ENCODE measurements at places on chromosomes 7 and 10.

DNA sequence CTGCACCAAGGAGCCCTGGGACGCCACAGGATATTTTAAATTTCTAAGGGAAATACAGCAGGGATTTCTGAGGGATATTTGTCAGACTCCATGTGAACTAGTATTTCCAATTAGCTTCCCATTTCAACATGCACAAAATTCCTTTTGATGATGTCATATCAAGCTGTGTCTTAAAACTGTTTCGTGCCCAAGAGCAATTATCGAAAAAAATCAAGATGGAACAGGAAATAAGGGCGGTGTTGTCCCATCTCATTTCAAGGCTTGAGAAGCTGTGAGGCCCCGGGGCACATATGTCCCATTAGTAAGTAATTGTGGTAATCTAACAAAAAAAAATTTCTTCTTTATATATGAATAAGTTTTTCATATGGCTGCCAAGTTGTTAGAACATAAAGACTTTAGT, 47.4 kb downstream of the PPP1R17 start:
- peak; percentile 69 for DNase-seq

DNA sequence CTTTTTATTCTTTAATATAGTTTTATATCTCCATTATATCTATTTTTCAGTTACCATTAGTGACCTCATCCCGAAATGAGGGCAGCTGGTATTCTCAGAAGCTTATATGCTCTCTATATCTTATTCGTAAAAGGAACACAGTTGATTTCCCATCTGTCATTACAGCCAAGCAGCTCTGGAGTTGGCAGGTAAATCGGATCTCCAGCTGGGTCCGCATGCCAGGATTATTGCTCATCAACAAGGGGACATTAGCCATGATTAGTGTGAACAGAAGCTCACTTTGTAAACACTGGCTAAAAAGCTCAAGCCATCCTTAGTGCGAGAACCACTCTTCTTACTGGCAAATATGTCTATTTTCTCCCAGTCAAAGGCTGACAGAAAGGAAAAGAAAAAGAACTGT, 180.3 kb downstream of the NPSR1 start:
- no peak for DNase-seq

- DNase-seq: no peak
Observed at GRCh38 chr7:148374396-148375259, 215.9 kb upstream of the C7orf33 start.

- no peak for DNase-seq
Observed at GRCh38 chr7:65731562-65732035, 141.3 kb upstream of the VKORC1L1 start.

- DNase-seq: no peak
Observed at GRCh38 chr10:49663596-49663995, 15.9 kb upstream of the C10orf53 start.

DNA sequence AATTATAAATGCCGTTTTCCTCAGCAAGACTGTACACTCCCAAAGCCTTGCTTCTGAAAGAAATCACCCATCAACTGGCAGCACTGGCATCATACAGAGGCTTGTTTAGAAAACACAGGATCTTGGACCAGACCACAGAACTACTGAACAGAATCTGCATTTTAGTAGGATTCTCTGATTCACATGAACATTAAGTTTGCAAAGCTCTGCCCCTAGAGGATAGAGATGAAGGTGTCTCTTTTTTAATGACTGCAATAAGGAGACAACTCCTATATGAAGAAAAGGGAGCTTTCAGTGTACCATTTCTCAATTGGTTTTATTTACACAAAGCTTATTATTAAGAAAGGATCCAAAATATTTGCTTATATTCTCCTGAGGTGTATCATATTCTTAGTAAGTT, 172.7 kb downstream of the AGMO start:
- DNase-seq: no peak

DNA sequence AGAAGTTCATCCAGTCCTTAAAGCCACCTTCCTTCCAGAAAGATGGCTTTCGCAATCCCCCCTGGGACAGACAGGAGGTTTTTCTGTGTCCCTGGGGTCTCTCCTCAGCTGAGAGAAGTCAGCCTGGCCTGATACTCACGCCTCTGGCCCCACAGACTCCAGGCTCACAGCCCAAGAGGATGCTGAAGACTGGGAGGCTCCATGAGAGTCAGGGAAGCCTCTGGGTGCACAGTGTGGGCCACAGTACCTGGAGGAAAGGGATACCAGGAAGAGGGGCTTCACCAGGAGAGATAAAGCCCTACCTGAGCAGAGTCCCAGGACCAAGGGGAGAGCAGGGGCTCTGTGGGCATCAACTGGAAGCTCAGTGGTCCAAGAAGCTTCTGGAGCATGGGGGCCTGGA, 324.4 kb downstream of the GRID1 start:
- DNase-seq: no peak

DNA sequence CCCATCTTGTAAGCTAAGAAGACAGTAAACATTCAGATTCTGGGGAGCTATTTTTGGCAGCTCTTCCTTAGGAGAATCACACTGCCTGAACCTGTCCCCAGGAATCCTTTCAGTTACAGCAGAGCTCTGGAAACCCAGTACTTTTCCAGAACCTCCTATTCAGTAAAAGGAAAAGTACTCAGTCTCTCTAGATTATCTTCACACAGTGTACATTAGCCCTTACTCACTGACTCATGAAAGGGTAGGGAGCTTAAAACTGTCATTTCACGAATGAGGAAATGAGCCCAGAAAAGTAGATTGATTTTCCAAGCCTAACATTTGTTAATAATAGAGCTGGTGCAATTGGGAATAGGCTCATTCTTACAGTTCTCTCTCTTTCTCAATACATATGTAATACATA, 3.9 kb upstream of the CNNM1 start:
- DNase-seq: no peak

- no peak for DNase-seq
Observed at GRCh38 chr10:131546086-131546810, 234.7 kb upstream of the TCERG1L start.

DNA sequence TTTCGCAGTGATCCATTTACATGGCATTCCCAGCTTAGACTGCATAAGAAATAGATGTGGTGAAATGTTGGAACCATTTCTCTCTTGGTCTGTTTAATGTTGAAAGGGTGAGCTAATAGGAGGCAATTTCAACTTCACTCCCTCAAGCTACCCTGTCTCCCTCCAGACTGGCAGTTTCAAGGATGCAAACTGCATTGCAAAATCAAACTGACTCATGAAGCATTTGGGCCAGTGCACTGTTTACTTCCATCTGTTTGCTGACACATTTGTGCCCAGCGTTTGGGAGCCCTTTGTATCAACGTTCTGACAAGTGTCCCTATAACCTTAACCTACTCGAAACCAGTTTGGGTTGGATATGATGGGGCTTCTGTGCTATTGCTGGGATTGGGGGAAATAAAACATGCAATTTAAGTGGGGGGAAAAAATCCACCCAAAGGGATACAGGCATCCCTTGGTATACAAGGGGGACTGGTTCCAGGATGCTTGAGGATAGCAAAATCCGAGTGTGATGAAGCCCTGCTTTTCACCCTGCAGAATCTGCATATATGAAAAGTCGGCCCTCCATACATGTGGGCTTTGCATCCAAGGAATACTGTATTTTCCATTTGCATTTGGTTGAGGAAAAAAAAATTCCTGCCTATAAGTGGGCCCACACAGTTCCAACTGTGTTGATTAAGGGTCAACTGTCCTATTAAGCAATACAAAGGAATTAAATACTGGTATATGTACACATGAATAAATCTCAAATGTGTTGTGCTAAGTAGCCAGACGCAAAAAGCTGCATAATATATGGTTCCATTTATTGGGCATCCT, 15.6 kb downstream of the RHEB start:
- peak; percentile 72 for DNase-seq

DNA sequence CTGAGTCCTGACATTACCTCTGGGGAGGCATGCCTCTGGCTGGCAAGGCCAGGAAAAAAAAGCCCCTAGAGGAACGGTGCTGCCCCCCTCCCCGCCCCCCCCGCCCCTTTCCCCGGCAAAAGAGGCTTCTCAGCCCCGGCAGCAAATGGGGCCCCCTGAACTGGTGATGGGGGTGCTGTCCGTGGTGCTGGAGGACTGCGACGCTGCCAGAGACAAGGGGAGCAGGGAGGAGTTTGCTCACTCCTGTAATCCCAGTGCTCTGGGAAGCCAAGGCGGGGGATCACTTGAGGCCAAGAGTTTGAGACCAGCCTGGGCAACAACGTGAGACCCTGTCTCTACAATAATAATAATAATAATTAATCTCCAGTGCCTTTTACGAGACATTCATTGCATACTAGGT, 23.7 kb downstream of the SRRM3 start:
- DNase-seq: no peak

DNA sequence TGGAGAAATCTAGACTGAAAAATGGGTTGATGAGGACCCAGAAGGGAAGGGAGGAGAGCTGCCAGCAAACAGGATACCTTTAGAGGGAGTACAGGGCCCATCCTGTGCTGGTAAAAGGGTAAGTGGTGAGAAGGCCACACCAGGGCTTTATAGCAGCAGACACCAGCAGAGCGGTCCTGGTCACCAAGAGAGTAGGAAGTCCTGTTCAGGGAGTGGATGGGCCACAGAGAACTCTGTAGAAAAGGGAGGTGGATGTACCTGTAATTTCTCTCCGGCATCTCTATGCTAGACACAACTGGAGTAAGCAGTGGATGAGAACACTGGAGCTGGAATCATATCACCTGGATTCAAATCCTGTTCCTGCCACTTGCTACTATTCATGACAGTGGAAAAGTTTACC, 867.2 kb downstream of the CCSER2 start:
- no peak for DNase-seq

GRCh38 chr7:116355424-116355765, 144.1 kb upstream of the CAV2 start:
- no peak for DNase-seq

- DNase-seq: no peak
Observed at GRCh38 chr10:77034240-77034639, 603.4 kb downstream of the KCNMA1 start.

DNA sequence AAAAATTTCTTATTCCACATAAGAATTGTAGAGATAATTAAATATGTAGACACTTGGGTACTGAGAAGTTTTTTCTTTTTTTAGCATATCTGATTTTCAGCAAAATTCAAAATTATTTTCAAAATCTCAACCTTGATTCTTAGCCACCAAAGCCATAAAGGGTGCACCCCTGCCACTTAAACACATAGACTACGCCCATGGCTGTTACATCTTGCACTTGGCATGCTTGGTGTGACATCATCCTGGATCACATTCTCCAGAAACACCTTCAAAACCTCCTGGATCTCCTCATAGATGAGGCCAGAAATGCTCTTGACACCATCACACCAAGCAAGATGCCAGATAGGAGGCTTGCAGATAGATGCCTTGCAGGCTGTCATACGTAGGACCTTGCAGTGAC, 89.1 kb upstream of the KLF14 start:
- no peak for DNase-seq

GRCh38 chr7:15424468-15424867, 137.3 kb downstream of the AGMO start:
- no peak for DNase-seq

DNA sequence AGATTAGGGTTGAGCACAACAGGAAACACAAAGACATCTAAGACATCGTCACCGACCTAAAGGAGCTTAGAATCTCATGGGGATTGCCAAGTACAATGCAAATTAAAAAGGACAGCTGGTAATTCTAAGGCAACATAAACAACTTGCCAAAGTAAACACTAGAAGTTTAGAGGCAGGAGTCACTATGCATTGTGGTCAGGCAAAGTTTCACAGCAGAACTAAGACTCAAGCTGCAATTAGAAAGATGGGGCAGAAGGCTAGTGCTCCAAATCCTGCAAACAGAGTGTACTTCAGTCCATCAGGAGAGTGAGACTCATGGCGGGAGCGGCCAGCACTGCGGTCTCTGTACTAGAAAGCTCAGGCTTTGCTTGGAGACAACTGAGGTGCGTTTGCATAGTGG, 52.7 kb downstream of the HIPK2 start:
- no peak for DNase-seq

- no peak for DNase-seq
Observed at GRCh38 chr10:110898391-110898790, 20.6 kb downstream of the BBIP1 start.

- DNase-seq: no peak
Observed at GRCh38 chr10:12077580-12078180, 8.9 kb downstream of the DHTKD1 start.

GRCh38 chr10:88870089-88870488, 10.0 kb upstream of the STAMBPL1 start:
- DNase-seq: no peak

DNA sequence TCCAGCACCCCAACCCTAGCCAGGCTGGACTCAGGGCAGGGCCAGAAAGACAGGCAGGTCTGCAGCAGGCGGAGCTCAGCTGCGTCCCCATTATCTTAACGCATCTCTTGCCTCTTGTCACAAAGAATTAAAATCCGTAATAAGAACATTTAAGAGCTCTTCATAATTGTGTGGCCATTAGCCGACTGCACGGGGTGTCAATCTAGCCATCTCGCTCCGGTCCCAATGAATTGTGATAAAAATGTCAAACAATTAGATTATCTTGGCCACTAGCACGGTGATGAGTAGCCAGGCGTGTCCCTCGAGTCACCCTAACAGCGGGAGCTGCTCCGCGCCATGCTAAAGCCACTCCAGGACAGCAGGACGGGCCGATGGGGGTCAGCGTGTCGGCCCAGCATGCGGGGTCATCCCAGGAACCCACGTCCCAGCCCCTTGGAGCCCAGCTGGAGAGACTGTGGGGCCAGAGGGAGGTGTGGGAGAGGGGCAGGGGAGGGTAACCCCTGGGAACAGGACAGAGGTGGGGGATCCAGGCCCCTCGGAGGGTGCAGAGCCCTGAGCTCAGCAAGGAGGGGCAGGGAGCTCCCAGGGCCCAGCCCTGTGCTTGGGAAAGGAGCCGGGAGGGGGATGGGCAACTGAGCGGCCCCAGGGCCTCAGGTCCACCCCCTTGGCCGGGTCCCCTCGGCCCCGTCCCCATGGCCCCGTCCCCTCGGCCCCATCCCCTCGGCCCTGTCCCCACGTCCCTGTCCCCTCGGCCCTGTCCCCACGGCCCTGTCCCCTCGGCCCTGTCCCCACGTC, 17.7 kb upstream of the NKX6-2 start:
- DNase-seq: no peak

GRCh38 chr10:38209332-38209731, 115.2 kb downstream of the ZNF37A start:
- no peak for DNase-seq

Data from foreskin keratinocyte (primary cell).